Activated naive CD4-positive, alpha-beta T cell treated with anti-CD3 and anti-CD28 coated beads, Interleukin-2, amount 10 ng/mL, durations not matched to agents 7 days and 5 days (primary cell): ENCODE measurements at places on chromosomes 5 and 9.

GRCh38 chr9:72129271-72130156, 19.7 kb upstream of the GDA start:
- no peak for DNase-seq

- no peak for DNase-seq
These were observed 68.4 kb downstream of the ANXA1 start for GRCh38 chr9:73219985-73220626.

- DNase-seq, result no peak
These were observed 129.7 kb downstream of the GOLPH3 start for GRCh38 chr5:32044434-32044833.

DNA sequence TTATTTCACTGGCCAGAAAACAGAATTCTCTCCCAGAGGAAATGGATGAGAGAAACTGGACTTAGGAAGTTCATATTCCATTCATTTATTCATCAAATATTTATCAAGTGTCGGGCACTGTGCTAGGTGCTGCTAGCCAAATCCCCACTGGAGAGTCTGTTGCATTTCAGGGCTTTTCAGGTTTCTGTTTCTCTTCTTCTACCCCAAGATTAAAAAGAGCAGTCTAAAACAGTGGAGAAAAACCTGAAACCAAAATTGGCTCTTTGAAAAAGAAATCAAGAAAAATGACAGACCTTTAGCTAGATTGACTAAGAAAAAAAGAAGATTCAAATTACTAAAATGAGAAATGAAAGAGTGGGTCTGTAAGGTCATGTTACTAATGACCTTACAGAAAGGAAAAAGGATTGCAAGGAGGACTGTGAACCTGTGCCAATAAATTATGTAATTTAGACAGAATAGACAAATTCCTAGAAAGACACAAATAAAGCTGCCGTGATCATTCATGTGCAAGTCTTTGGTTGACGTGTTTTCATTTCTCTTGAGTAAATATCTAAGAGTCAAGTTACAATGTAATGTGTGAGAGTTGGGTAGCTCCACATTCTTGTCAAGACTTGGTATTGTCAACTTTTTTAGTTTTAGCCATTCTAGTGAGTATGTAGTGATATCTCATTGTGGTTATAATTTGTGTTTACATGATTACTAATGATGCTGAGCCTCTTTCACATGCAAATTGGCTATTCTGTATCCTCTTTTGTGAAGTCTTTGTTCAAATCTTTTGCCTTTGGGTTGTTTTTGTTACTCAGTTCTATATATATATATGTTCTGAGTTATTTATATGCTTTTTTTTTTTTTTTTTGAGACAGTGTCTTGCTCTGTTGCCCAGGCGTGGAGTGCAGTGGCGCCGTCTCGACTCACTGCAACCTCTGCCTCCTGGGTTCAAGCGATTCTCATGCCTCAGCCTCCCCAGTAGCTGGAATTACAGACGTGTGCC, 23.7 kb downstream of the SNX30 start:
- DNase-seq, result no peak

GRCh38 chr5:61293071-61293470, 39.0 kb upstream of the ZSWIM6 start:
- DNase-seq, result no peak

GRCh38 chr9:20394969-20395368, 227.3 kb downstream of the MLLT3 start:
- DNase-seq, result no peak

- DNase-seq, result no peak
These were observed 9.7 kb downstream of the SEMA6A start for GRCh38 chr5:116564756-116565490.

DNA sequence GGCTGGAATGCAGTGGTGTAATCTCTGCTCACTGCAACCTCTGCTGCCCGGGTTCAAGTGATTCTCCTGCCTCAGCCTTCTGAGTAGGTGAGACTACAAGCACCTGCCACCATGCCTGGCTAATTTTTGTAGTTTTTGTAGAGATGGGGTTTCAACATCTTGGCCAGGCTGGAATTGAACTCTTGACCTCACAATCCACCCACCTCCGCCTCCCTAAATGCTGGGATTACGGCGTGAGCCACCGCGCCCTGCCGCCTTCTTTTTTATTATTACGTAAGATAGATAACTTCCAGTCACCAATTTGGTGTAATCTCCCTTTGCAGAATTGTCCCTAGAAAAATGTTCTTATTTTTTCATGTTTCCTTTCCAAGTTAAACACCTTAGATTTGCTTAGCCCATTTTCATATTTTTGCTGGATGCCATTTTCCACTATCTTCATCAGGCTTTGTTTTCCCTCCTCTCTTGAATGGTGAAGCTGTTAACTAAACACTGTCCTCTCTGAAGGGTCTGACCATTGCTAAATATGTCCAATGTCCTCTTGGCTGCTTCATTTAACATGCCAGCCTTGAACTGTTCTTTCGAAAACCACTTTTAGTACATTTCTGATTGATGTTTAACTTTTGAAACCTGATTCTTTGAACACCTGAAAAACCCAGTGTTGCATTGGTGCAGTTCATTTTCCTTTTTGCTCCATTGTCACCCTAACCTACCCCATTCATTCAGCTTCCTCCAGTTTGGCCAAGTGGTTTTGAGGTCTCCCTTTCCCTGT, 135.1 kb upstream of the PIK3R1 start:
- DNase-seq, result no peak

- peak; percentile 56 for DNase-seq
These were observed 210.6 kb downstream of the AUH start for GRCh38 chr9:91150998-91151717.

DNA sequence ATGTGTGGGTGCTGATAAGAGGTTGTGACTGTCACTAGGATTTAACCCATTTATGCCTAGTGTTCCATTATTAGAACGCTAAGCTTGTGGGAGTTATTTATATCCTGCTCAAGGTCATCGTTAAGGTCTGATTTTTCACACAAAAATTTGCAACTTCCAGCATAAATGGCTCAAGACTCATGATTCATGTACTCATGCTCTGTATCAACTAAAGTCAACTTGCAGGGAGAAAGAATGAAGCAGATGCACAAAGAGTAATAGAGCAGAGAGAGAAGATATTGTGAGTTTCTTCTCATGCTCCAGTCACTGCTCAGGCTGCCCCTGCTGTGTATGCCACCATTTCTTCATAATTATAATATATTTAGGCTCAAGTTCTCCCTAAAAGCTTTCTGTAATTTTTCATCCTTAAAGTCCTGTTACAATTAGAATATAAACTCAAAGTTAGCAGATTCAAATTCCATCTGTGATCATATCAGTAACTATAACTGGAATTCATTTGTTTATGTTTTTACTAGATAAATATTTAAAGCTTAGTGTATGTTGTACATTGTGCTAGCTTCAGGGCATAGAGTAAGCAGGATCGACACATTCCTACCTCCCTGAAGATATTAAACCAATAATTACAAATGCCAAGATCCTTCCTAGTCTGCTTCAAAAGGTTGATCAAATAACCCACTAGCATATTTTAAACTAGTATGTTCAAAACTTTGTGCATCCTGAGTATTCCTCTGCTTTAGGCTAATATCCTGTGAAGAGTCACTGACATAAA, 136.7 kb downstream of the NUDT12 start:
- DNase-seq, result no peak

GRCh38 chr5:56317923-56318561, 84.9 kb upstream of the ANKRD55 start:
- DNase-seq, result no peak

DNA sequence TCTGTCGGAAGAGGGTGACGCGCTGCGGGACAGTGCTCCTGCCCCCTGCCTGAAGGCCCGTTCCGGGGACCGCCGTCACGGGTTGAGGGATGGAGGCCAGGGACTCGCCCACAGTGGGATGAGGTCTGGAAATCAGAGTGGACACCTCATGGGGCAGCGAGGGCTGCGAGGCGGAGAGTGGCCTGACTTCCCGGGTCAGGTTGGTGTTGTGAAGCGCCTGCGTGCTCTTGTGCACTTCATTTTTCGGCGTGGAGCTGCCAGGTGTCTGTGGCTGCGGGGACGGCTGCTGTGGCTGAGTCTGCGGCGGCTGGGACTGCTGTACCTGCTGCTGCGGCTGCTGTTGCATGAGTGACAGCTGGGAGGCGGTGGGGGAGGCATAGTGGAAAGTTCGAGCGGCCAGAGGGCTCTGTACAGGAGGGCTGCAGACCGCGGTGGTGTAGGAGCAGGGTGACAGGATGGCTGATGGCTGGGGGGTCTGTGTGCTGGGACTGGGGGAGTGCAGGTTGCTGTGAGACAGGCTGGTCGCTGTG, 434.1 kb downstream of the HCN1 start:
- DNase-seq, result no peak
